ENCODE measurements at places on chromosomes 7 and 10.

DNA sequence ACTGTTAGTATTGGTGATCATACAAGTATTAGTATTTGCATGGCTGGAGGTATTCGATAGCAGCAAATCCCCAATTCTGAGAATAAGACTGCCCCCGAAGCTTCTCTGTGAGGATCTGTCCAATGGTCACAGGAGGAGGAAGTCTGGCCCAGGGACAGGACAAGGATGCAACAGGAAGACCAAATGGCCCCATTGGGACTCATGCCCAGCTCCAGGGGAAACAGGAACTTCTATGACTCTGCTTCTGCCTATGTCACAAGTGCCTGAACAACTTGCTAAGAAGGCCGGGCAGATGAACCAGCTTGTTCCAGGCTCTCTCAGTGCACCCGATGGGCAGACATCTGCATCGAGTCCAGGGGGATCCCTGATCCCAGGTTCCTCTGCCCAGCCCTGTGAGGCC, 172.0 kb upstream of the GRB10 start:
- H3K4me1 ChIP-seq, result peaks cover 13% of the 10 kb centered on the region
- H3K27ac ChIP-seq, result no peak overlapping the region
- no peaks in the 10 kb centered on the region for H3K27me3 ChIP-seq
- no peak overlapping the region for H3K4me3 ChIP-seq

GRCh38 chr7:133703547-133703946, 423.6 kb upstream of the LRGUK start:
- no peak for DNase-seq
- H3K27ac ChIP-seq, result no peak overlapping the region
- H3K36me3 ChIP-seq, result no peaks in the 10 kb centered on the region
- no peak overlapping the region for H3K4me3 ChIP-seq

- H3K27ac ChIP-seq, result no peak overlapping the region
- no peak overlapping the region for H3K4me3 ChIP-seq
- H3K27me3 ChIP-seq, result no peaks in the 10 kb centered on the region
- peaks cover 16% of the 10 kb centered on the region for H3K36me3 ChIP-seq
- H3K4me1 ChIP-seq, result peaks cover 21% of the 10 kb centered on the region
- no peak for DNase-seq
Measured at GRCh38 chr7:129898007-129898406, 54.8 kb downstream of the UBE2H start.

GRCh38 chr7:975702-976473, 539 bp upstream of the COX19 start:
- DNase-seq, result no peak
- H3K4me3 ChIP-seq, result peak overlapping the region; percentile 87
- H3K27ac ChIP-seq, result peak overlapping the region; percentile 98
- H3K27me3 ChIP-seq, result no peaks in the 10 kb centered on the region

DNA sequence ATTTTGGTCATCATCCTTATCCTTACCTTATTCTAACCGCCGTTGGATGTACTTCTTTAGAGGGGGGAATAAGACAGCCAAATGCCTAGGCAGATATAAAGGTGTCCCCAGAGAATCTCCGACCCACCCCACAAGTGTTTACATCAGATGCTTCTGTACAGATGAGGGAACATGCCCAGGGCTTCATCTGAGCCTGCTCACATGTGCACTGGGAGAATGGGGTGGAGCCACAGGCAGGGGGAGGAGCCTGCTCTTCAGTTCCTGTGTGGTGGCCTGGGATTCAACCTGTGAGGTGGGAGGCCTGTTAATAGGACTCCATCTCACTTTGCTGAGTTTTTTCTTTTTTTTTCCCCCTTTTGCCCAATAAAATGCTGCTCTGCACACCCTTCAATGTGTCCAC, 27.6 kb upstream of the OPTN start:
- H3K27ac ChIP-seq, result no peak overlapping the region
- no peaks in the 10 kb centered on the region for H3K36me3 ChIP-seq
- H3K27me3 ChIP-seq, result peaks cover 11% of the 10 kb centered on the region
- DNase-seq, result no peak

GRCh38 chr7:52635021-52635420, 400.4 kb upstream of the POM121L12 start:
- no peaks in the 10 kb centered on the region for H3K27me3 ChIP-seq
- H3K36me3 ChIP-seq, result no peaks in the 10 kb centered on the region
- DNase-seq, result no peak
- H3K27ac ChIP-seq, result no peak overlapping the region

DNA sequence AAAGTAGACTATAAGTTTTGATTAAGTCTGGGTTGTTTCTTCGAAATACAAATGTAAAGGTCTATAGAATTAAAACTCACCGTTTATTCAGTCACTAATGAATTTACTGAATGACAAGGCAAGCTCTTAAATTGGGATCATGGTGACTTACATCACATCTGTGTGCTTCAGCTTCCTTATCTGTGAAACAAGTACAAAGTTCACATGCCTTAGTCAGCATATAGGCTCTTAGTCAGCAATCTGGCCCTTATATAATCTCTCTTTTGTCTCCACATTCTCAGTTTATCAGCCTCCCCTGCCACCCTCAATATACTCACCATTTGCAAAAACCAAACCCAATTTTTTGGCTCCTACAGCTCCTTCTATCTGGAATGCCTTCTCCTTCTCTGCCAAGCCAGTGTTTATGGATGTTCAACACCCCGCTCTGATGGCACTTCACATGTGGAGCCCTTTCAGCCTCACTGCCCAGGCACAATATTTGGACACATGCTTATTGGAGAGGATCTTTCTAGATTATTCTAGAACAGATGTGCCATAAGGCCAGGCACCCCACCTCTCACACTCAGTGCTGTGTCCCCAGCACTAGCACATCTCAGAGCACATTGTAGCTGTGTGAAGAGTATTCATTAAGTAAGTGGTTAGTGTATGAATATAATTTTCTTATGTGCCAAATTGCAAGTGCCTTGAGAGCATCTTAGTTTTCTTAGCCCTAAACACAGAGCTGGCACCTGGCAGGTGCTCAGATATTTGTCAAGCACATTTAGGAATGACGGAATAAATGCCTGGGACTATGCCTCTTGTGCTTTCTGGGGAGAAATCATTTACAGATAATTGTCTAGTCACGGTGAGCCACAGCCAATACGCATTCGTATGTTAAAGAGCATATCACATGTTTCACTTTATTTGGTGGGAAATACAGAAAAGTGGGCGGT, 9.8 kb upstream of the LAMB1 start:
- peaks cover 43% of the 10 kb centered on the region for H3K4me1 ChIP-seq
- H3K27ac ChIP-seq, result peak overlapping the region; percentile 70
- H3K36me3 ChIP-seq, result no peaks in the 10 kb centered on the region
- no peak for DNase-seq
- H3K4me3 ChIP-seq, result no peak overlapping the region

DNA sequence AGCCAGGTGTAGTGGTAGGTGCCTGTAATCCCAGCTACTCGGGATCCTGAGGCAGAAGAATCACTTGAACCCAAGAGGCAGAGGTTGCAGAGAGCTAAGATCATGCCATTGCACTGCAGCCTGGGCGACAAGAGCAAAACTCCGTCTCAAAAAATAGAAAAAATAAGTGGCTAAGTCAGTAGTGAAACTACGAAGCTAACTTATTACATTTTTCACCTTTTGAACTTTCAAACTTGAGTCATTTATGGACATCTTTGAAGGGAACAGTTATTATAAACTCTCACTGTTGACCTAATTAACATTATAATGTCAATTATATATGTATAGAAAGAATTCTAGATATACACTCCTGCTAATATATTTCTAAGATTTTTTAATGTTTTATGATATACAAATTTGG, 541.5 kb upstream of the C7orf33 start:
- no peak overlapping the region for H3K27ac ChIP-seq
- no peak for DNase-seq
- H3K36me3 ChIP-seq, result no peaks in the 10 kb centered on the region
- no peak overlapping the region for H3K4me3 ChIP-seq

DNA sequence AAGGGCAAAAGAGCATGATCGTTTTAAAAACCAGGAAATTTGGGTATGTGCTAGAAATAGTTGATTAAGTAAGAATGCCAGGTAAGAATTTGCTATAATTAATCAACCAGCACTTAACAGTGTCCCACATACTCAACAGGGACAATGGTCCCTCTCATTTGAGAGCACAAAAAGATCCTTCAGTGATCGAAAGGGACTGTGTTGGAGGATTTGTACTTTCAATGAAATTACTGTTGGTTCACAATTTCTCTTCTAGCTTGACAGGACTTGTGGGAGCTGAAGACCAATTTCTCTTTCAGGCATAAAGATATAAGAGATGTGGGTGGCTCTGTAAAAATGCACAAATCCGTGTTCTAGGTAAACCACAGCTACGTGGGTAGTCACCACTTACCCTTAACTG, 12.5 kb upstream of the PLEKHS1 start:
- H3K27me3 ChIP-seq, result peaks cover under 1% of the 10 kb centered on the region
- peaks cover 19% of the 10 kb centered on the region for H3K4me1 ChIP-seq
- H3K27ac ChIP-seq, result no peak overlapping the region
- DNase-seq, result no peak
- no peak overlapping the region for H3K4me3 ChIP-seq

GRCh38 chr7:66013938-66014337, 31.9 kb upstream of the GUSB start:
- H3K4me3 ChIP-seq, result no peak overlapping the region
- H3K4me1 ChIP-seq, result peaks cover 17% of the 10 kb centered on the region
- no peaks in the 10 kb centered on the region for H3K36me3 ChIP-seq
- H3K27ac ChIP-seq, result peak overlapping the region; percentile 56
- no peaks in the 10 kb centered on the region for H3K27me3 ChIP-seq

DNA sequence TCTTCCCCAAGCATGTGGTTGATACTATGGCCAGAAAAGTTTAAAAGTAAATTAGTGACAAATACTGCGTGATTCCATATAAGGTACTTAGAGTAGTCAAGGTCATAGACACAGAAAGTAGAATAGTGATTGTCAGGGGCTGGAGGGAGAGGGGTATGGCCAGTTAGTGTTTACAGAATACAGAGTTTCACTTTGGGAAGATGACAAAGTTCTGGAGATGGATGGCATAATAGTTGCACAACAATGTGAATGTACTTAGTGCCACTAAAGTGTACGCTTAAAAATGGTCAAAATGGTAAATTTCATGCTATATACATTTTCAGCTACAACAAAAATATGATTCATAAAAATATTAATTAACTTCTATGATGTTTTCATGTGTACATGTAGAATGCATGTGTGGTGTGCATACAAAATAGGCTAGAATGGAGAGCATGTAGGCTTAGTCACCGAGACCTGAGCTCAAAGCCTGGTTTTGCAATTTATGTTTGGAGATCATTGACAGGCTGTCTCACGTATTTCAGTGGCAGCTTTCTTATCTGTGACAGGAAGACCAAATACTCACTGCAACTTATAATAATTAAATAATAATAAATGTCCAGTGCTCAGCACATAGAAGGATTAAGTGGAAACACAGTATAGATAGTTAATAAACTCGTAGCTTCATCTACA, 625.6 kb downstream of the SUGCT start:
- H3K27me3 ChIP-seq, result peaks cover 4% of the 10 kb centered on the region
- no peak for DNase-seq
- H3K4me1 ChIP-seq, result peaks cover 15% of the 10 kb centered on the region

DNA sequence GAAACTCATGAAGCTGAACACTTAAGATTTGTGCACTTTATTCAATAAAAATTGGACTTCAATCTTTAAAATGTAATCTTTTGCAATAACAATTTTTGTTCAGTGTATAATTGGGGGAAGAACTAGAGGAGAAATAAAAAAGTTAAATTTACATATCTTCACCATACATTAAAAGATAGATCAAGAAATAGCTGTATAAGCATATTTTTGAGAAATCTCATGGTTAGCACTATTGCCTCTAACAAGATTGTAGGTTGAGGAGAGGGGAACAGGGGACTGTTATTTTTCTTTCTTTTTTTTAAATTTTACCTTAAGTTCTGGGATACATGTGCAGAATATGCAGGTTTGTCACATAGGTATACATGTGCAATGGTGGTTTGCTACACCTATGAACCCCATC, 5.3 kb downstream of the AMPH start:
- no peak overlapping the region for H3K4me3 ChIP-seq
- no peaks in the 10 kb centered on the region for H3K4me1 ChIP-seq
- H3K27me3 ChIP-seq, result peaks cover 29% of the 10 kb centered on the region
- H3K27ac ChIP-seq, result no peak overlapping the region
- H3K36me3 ChIP-seq, result no peaks in the 10 kb centered on the region

DNA sequence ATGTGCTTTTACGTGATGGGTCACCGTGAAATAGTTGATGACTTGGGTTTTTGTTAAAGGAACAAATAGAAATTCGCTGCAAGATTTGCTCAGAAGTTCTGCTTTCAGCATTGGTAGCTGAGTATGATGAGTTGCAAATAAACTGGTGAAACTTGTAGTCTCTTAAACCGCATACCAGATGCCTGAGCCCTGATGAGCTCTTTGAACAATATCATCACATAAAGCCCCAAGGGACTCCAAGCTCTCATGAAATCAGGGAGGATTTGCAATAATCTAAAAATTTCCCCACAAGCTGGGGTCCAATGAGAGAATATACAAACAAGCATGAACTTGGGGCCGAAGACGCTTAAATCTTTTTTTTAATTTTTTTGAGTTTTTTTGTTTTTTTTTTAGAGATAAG, 312.4 kb downstream of the CALN1 start:
- no peaks in the 10 kb centered on the region for H3K27me3 ChIP-seq
- H3K36me3 ChIP-seq, result no peaks in the 10 kb centered on the region
- H3K27ac ChIP-seq, result no peak overlapping the region
- H3K4me1 ChIP-seq, result peaks cover 2% of the 10 kb centered on the region

- H3K36me3 ChIP-seq, result peaks cover 12% of the 10 kb centered on the region
- H3K27me3 ChIP-seq, result no peaks in the 10 kb centered on the region
- no peak overlapping the region for H3K27ac ChIP-seq
- no peak overlapping the region for H3K4me3 ChIP-seq
Measured at GRCh38 chr10:119908166-119908565, 15.6 kb downstream of the SEC23IP start.

GRCh38 chr10:133359972-133360610, 2.3 kb upstream of the FUOM start:
- no peak overlapping the region for H3K4me3 ChIP-seq
- H3K4me1 ChIP-seq, result peaks cover 6% of the 10 kb centered on the region
- no peak for DNase-seq
- H3K27ac ChIP-seq, result no peak overlapping the region
- H3K27me3 ChIP-seq, result no peaks in the 10 kb centered on the region
- H3K36me3 ChIP-seq, result peaks cover 8% of the 10 kb centered on the region

DNA sequence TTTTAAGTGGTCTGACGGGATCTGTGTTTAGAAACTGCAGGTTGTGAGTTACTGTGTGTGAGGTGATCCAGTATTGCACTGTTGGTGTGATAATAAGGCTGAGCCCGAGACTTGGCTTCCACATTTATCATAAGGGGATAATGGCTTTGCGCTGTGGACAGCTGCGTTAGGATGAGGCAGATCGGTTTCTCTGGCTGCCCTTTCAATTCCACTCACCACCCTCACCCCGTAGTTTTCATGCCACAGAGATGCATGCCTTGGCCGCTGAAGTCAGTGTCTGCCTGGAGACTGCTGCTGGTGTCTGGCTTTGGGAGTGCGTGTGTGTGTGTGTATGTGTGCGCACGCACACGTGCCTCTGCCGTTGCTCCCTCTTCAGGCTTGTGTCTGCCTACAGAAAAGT, 273.0 kb downstream of the CCDC3 start:
- no peak overlapping the region for H3K4me3 ChIP-seq
- H3K27ac ChIP-seq, result no peak overlapping the region
- no peak for DNase-seq
- H3K27me3 ChIP-seq, result peaks cover 22% of the 10 kb centered on the region
- H3K36me3 ChIP-seq, result no peaks in the 10 kb centered on the region

- H3K4me1 ChIP-seq, result peaks cover 11% of the 10 kb centered on the region
- no peak overlapping the region for H3K4me3 ChIP-seq
- no peak overlapping the region for H3K27ac ChIP-seq
- no peak for DNase-seq
- H3K27me3 ChIP-seq, result no peaks in the 10 kb centered on the region
Measured at GRCh38 chr10:121281576-121281975, 316.7 kb downstream of the FGFR2 start.

- H3K4me3 ChIP-seq, result no peak overlapping the region
- H3K4me1 ChIP-seq, result peaks cover 8% of the 10 kb centered on the region
- no peak overlapping the region for H3K27ac ChIP-seq
- DNase-seq, result no peak
- H3K36me3 ChIP-seq, result peaks cover 22% of the 10 kb centered on the region
Measured at GRCh38 chr7:66403564-66403963, 198.4 kb downstream of the TPST1 start.

Data from progenitor cell of endocrine pancreas (in vitro differentiated cells).